ENCODE measurements at places on chromosomes 2 and 18. TPM values are rescaled to one million over a fixed set of nuclear protein-coding genes. Genes with fewer than 3 reads are reported as not detected.

DNA sequence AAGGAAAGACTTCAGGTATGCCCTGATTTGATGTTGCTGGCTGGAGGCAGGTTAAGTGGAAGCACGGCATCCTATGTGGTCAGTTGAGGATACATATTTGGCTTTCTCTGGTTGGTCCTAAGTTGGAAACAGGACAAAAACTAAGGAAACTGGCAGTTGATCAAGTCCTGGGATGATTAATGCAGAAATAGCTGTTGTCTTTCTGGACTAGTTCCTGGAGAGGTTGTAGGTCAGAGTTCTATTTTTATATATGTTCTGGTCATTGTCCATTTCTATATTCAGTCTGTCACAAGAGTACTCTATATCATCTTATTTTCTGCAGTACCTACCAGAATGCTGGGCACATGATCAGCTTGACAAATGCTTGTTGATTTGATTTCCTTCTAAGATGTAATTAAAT, 4.0 kb upstream of the SLC35F5 start:
- no peak for DNase-seq

DNA sequence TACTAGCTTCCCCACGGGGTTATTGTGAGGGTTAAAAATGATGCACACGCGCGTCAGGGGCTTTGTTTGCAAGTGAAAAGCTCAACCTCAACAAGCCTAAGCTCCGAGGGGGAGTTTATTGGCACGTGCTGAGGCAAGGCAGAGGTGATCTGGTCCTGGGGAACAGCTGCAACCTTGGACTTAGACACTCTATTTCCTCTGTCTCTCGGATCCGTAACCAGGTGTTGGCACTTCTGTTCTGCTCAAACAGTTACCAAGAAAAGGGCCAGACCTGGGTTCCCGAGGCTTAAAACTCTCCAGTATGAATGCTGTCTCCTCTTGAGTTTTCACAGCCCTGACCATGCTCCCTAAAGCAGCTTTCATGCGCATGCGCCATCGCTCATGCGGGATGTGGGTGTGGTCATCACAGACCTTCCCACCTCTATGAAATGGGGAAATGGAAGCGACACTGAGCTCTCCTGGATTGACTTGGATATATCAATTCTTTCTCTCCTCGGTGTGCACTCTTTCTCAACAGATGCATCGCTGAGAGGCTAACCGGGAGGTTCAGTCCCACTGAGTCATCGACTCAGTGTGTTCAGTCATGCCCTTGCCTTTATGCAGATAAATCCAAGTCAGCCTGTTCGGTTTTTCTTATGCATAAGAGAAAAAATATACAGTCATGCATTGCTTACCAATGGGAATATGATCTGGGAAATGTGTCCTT, 19.9 kb upstream of the RAB31 start:
- no peak for DNase-seq

GRCh38 chr2:227154986-227155774, 8.8 kb downstream of the COL4A4 start:
- no peak for DNase-seq

- DNase-seq, result no peak
Measured at GRCh38 chr2:144801766-144802165, 281.8 kb upstream of the ZEB2 start.

GRCh38 chr18:22678486-22678885, 254.6 kb upstream of the RBBP8 start:
- no peak for DNase-seq

GRCh38 chr2:27627963-27628766, 647 bp downstream of the CCDC121 start:
- DNase-seq, result peak; percentile 43

GRCh38 chr2:222938327-222938726, 77.5 kb downstream of the ACSL3 start:
- no peak for DNase-seq

DNA sequence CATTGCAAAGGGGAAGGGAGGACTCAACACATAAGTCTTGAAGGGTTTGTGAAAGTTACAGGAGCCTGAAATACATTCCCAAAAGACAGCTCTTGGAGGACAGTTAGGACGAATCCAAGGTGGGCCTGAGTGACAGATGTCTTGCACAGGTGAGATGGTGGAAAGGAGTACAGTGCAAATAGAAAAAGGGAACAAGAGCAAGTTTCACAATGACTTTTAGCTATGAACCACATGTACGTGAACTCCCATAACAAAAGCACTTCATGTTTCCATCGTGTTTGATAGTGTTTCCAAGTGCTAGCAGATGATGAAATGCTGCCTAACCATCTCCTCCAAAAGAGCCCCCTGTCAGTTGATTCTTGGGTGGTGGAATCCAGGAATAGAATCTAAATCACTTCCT, 1.8 kb downstream of the IL18RAP start:
- no peak for DNase-seq

DNA sequence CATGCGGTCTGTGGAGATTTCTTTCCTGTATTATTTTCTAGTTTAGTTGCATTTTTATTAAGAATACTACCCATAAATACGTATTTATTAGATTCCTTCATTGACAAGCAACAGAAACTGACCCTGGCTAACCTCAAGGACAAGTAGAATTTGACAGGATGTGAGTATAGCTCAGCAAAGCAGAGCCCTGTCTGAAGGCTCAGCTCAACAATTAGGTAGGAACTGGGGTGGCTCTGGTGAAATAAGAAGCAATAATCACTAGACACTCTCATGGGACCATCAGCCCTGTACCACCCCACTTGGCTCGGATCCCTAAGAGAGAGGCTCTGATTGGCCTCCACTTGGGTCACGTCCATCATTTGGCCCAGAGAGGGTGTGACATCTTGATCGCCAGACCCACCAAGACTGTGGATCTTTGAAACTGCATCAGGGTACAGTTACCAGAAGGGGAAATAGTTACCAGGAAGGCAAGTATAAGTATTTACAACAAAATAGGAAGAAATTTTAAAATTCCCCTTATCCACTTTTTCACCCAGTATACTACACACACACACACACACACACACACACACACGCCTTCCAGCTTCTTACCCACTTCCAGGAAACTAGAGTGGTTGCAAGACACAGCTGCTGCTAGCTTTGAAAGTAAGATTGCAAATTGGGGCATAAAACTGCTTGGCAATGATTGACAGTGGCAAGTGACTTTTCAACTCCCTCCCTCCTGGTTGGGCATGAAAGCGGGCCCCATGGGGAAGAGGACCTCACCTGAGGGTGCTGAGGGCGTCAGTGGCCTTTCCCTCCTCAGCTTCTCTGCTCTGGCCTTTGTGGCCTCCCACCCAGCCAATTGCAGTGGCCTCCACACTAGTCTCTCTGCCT, 41.8 kb downstream of the KCTD18 start:
- no peak for DNase-seq

DNA sequence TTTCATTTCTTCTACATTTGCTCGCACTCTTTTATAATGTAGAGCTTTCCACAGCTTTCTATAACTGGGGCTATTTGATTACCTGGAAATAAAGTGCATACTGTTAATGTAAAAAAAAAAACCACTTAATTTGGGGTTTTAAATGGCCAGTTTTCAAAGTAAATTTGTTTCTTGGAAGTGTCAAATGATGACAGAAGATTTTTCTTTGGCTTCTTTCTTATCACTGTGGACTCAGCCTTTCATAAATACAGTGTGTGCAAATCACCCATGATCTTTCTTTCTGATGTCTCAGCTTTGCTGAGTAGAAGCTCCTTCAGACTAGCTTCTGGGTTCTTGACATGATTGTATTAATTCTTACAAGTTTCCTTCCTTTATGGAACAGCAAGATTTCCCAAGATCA, 525.6 kb downstream of the PARD3B start:
- no peak for DNase-seq

DNA sequence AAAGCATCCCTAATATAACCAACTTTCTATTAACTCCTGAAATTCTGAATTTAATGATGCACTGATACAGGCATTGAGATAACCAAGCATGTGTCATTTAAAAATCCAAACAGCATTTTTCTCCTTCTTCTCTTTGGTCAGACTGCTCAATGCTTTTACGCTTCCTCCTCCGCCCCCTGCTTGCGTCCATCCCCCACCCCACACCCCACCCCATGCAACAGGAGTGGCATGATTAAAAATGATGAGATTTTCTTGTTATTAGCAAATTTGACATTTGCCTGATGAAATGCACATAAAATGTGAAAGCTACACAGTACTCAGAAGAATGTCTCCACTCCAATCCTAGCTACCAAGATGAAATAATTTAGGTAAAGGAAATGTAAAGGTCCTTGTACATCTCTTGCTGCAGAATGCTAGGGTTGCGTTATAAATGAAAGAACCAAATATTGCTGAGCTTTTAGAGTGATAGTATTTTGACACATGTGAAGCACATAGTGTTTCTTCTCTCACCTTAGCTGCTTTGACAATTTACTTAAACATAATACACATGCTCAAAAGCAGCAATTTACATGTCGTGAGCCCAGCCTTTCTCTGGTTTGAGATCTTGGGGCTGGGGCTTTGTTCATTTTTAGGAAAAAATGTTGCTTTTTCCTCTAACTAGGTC, 263.8 kb downstream of the MEIS1 start:
- DNase-seq, result no peak

GRCh38 chr2:37020212-37020886, 54.0 kb upstream of the STRN start:
- DNase-seq, result peak; percentile 49

DNA sequence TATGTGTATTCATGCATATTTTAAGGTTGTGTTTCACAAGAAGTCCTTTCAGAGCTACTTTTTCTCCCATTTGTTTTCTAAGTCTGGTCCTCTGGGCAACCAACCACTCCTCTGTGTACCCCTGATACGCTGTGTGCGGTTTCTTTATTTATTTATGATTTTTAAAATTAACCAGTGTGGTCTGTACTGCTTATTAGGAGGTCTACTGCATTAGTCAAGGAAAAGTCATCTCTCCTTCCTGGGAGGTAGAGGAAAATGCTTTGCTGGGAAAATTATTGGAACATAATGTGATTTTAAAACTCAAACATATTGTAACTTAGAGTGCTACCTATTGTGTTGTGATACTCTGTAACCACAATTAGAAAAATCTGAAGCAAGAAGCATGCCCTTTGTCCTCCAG, 1404.3 kb downstream of the SUCLG1 start:
- no peak for DNase-seq

DNA sequence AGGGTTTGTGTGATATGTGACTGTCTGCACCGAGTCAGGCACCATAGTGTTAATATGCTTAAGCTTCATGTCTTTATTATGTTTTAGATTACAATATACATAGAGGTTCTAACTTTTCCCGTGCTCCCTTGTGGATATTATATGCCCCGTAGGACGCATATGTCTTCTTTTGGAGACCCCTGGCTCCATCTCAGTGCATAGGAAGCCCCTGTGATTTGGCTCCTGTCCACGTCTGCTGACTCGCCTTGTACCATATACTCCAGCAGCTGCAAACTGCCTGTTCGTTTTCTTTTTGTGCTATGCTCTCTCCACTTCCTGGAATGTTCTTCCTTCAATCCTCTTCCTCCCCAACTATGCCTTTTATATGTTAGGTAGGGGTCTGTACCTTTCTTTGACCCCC, 110.9 kb downstream of the PTRHD1 start:
- no peak for DNase-seq

DNA sequence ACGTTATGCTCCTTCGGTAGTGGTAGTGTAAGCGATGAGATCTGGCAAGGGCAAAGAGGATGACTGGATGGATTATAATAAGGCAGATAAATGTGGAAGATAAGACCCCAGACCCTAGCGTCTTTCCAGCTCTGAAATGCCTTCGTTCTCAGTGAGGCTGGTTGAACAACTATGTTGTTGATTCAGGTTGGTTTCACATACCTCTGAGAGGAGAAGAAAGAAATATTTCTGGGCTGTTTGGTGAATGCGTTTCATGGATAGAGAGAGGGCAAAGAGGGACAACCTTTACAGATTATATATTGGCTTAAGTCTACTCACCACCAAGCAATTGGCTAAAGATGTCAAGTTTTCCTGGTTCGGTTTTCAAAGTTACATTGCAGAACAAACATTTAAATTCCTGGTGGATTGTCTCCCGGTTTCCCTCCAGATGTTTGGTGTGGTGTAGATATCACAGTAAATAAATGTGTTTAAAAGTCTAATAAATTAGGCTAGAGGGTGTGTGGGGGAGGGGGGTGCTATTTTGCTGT, 190.1 kb upstream of the GLI2 start:
- DNase-seq, result no peak

- DNase-seq, result no peak
Measured at GRCh38 chr2:73415906-73416305, 30.3 kb downstream of the ALMS1 start.

DNA sequence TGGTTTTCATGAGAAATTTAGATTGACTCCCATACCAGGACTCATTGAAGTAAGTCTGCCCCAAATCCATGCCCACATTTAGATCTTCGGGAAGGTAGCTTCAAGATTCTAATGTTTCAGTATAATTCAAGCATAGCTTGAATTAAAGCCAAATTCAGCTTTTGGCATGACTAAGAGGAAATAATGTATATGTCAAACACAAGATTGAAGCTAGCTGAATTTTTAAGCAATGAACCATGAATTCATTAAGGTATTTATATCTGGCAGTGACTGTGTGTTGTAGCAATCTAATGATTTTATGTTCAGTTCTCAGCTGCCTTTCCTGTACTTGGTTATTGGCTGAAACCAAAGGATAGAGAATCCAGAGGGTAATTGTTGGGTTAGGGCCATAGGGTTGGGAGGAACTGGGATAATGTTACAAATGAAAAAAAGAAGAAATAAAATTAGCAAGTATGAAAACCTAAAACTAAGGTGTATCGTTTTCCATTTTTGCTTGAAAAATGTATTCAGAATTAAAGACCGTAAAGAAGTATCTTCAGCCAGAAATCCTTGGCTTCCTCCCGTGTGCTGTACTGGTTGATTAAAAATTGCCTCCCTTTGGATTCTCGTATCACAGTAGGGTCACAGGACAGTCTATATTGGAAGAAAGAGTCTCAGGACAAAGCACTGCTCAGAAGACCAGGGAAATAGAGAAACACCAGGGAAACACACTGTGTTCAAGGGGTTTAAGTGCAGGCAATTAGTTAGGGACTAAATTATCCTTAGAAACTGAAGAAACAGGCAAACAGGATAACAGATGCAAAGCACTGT, 119.0 kb upstream of the FN1 start:
- DNase-seq, result no peak

GRCh38 chr2:241095594-241096290, 6.3 kb downstream of the MTERF4 start:
- DNase-seq, result no peak

DNA sequence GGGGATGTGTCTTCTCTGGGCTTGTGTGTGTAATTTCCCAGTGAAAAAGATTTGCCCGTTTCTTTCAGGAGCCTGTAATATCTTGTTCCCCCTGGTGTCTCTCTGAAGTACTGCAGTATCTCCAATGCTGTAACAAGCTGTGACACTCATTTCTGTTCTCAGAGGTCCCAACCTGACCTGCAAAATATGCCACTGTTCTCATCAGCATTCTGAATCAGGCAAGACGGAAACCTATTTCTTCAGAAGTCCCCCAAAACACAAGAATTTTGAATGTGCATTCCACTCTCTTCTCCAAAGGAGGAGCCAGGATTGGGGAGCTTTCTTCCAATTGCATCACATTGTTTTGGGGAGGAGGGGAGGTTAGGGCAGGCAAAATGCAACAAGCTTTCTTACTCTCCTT, 77.0 kb upstream of the CNGA3 start:
- no peak for DNase-seq

Gene GKN1
- total RNA-seq, result not detected

Gene SERPINB7
- total RNA-seq, result not detected

Gene FKBP7
- 13.6 TPM for total RNA-seq

Gene METTL4
- 12.9 TPM for total RNA-seq

Gene RNPEPL1
- total RNA-seq, result 57.3 TPM

Gene PKP4
- 142 TPM for total RNA-seq

Gene ELMOD3
- 23.3 TPM for total RNA-seq

Gene EFHD1
- 15.9 TPM for total RNA-seq

Gene AMER3
- not detected for total RNA-seq

Gene SERPINB3
- not detected for total RNA-seq

Gene IL18R1
- total RNA-seq, result 12.4 TPM

Gene CD28
- 0.21 TPM for total RNA-seq

Data from ureter (tissue), 1 donor.